ENCODE measurements at places on chromosomes 5 and 9.

DNA sequence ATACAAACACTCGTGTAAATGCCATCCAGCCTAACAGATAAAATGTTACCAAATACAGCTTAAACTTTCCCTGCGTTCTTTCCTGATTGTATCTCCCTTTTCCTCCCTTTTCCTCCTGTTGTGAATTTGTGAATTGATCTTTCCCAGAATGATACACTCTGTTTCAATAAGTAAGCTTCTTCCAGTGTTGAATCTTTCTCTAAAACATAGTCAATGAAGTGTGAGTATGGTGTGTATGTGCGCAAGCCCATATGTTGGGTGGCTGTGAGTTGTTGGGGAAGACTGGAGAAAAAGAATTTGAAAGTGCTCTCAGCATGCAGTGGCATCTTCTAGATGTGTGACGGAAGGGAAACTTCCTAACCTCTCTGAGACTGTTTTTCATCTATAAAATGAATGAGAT lies 143.1 kb upstream of the KLF4 start:
- no peak for DNase-seq

DNA sequence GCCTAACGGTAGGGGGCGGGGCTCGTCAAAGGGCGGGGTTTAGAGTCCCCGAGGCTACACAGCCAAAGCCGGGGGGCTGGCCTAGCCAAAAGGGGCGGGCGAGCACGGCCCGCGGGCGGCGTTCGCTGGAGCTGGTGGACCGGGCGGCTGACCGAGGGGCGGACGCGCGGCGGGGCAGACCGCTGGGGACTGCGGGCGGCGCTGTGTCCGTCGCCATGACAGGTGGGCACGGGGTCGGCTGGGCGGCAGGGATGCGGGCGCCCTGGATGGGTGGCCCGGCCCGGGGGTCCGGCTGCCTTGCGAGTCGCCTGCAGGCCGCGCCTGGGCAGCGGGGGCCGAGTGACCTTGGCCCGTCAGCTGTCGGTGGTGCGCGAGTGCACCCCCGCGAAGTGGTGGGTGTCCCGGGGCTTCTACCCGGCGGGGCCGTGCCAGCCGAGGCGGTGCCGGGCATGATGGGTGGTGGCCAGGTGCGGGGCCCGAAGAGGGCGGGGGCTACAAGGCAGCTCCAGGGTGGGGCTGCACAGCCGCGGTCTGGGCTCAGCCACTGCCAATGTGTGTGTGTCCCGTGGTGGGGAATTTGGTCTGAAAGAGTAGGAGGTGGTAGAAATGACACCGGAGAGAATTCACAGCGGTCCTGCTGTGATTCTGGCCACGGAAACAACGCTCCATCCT lies at the start of gene CARD19:
TSS of gene CARD19 (plus strand) at position 87 of the 672 bp plus-strand sequence. CDS start at position 216, 129 bp downstream.
- no peak for DNase-seq

- DNase-seq, result no peak
Observed at GRCh38 chr5:145937432-145938250, 1.3 kb downstream of the SH3RF2 start.

- no peak for DNase-seq
Observed at GRCh38 chr9:5850724-5851122, 17.8 kb upstream of the ERMP1 start.

DNA sequence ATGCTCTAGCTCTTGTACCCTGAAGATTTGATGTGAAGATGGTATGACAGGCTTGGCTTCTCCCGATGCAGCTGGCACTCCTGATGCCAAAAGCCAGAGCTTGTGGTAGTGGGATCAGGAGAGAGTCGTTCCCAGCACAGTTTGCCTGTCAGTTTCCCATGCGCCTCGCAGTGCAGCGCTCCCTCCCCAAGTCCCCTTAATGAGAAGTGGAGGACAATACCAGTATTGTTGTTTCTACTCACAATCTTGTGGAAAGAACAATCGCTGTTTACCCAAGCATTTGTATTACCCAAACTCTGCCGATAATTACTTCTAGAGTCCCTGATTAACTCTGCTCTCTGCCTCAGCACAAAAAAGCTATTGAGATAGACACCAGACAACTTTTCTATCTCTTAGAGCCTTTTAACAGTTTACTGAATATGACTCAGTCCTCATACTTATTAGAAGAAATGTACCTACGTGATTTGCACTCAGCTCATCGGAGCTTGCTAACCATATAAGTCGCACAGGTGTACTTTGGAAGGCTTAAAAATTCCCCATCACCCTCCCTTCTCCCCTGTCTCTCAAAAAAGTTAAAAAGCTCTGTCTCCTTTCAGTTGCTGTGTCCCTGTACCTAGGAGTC lies 283.2 kb upstream of the TMEM161B start:
- no peak for DNase-seq

GRCh38 chr5:91114658-91115057 lies 268.5 kb downstream of the ARRDC3 start:
- no peak for DNase-seq

DNA sequence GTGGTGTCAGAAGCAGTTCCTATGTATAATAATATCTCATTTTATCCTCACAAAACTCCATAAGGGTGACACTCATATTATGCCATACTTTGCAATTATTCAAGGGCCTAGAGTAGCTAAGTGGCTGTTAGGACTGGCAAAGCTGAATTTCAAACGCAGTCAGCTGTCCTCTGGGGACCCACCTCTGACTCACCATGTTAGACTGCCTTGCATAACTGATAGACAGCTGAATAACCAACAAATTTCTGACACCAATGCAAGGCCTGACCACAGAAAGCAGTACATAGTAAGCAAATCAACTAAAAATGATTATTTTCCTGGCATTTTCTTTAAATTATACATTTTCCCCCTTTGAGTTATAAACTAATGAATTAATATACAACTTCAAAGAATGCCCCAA lies 251.6 kb upstream of the PTGER4 start:
- no peak for DNase-seq

DNA sequence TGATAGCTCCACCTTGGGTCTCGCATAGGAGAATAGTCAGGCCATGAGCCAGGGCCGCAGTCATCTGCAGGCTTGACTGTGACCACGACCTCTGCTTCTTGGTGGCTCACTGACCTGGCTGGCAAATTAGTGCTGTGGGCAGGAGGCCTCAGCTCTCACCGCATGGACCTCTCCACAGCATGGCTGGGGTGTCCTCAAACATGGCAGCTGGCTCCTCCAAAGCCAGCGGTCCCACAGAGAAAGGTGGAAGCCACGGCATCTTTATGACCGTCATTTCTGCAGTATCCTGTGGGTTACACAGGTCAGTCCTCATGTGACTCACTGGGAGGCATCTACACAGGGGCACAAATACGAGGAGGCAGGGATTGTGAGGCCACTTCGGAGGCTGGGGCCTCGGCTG lies 43.2 kb upstream of the SAP30L start:
- DNase-seq, result no peak

DNA sequence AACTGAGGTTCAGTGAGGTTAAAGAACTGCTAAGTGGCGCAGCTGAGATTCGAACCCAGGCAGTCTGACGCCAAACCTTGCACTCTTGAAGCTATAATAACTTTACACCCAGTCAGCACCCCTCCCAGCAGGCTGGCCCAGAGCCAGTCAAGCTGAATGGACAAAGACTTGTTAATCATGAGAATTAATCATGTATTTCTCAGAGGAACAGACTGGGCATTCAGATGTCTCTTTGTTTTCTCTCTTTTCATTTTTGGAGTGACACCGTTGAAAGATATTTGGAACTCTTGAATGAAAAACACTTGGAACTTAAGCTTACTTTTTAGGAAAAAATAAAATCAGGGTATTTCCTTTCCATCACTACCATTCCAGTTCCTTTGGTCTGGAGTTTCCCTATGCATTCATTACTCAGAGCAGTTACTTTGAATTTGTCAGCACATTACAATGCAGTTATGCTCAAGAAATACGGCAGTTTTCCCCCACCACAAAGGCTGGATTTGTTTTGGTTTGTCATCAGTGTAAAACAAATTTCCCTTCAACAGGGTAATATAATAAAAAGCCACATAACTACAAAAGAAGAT lies 22.6 kb upstream of the MAMDC2 start:
- no peak for DNase-seq

- DNase-seq, result no peak
Observed at GRCh38 chr5:34626036-34626435, 30.1 kb upstream of the RAI14 start.

GRCh38 chr5:166427211-166427610 lies 1864.2 kb upstream of the WWC1 start:
- no peak for DNase-seq

GRCh38 chr9:126975327-126976220 lies 61.0 kb downstream of the RALGPS1 start:
- DNase-seq, result no peak

- DNase-seq, result no peak
Observed at GRCh38 chr5:114438471-114438870, 76.6 kb downstream of the KCNN2 start.

GRCh38 chr9:114088571-114089170 lies 10.4 kb downstream of the KIF12 start:
- no peak for DNase-seq

- DNase-seq, result no peak
Observed at GRCh38 chr5:143880178-143880577, 68.2 kb downstream of the HMHB1 start.

DNA sequence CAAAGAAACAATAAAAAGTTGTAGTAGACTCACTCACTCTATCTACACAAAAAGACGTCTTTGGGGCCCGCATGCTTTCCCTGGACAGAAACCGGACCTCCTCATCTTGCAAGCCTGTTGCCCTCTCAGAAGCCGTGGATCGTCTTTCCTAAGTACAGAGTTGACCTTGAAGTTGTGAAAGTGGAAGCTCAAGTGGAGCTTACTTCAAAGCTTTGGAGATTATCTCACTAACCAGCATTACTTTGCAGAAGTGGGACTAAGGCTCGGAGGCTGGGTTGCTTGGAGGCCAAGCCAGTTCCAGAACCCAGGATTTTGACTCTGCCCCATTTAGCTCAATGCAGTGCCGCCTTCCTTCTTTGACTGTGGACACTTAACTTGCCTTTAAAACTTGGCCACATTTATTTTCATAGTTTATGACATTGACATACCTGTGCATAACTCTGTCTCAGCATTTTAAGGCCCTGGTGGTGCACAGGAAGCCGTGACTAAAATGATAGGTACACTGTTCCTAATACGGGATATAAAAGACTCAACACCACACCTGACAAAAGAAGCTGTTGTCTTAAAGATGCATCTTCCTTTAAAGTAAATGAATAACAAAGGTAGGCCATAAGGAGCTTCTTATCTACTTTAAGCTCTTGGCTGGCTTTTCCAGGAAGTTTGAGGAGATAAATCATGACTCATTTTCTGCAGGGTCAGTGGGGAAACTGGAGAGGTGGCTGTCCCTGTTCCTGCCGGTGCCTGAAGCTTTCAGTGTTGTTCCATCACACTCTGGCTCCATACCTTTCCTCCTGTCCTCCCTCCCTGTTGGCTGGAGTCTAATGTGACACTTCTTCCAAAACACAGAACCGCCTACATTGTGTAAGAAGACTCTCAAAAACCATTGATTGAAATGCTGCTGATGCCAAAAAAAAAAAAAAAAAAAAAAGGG lies 10.7 kb downstream of the SLC25A25 start:
- DNase-seq, result no peak

- DNase-seq, result no peak
Observed at GRCh38 chr9:80410106-80410505, 838.3 kb downstream of the TLE4 start.

GRCh38 chr9:36402536-36402935 lies 2.5 kb upstream of the RNF38 start:
- DNase-seq, result no peak

GRCh38 chr5:58934629-58935097 lies 351.8 kb downstream of the RAB3C start:
- no peak for DNase-seq

- DNase-seq, result no peak
Observed at GRCh38 chr5:6899221-6899620, 186.0 kb downstream of the TENT4A start.

GRCh38 chr5:149999359-149999758 lies 1.1 kb downstream of the TIGD6 start:
- no peak for DNase-seq

DNA sequence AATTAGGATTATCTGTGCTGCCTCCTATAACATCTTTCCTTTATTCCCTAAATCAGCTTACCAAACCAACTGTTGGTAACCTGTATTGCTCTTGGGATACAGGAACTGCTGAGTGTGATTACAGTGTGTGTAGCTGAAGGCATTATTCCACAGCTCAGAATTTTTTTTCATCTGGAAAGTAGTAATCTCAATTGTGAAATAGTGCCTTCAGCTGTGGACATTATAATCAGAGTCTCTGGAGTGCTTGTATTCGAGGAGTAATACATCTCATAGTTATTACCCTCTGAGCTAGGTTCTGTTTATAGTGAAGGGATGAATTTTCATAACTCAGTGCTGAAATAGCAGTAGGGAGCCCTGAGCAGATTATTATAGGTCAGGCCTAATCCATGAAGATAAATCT lies 199.5 kb downstream of the MAST4 start:
- no peak for DNase-seq

GRCh38 chr5:158966716-158967115 lies 133.0 kb downstream of the EBF1 start:
- DNase-seq, result no peak

DNA sequence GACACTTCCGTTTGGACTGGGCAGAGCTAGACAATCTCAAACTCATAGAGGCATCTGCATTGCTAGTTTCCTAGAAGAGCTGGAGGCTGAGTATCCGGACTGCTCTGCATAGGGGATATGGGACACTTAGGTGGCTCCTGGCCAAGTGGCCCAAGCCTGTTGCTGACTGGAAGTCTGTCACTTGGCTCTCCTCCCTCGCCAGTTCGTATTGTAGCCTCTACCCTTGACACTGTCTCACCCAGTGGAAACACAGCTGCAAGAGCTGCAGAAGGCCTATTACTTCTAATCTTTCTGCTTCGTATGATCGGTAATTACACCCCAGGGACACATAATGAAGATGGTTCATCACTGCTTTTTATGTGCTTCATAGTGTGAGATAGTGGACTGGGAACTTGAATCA lies 34.7 kb downstream of the ITGA1 start:
- DNase-seq, result no peak

DNA sequence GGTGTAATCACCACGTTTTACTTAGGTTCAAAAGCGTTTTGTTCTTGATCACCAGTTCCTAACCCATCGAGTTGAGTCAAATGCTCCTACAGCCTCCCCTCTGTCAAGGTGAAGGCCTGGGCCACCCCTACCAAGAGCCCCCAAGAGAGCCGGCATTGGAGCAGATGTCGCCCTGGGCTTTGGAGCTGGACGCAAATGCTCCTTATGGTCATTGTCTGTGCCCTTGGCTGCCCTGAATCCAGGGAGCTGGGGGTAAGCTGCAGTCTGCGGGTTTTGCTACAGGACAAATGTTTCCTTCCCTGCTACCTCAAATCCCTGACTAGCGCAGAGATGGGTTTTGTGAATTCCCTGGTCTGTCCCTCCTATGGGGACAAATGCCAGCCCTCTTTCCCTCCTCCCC lies 4.9 kb downstream of the RNF183 start:
- no peak for DNase-seq

GRCh38 chr9:106502930-106503329 lies 360.0 kb upstream of the ZNF462 start:
- no peak for DNase-seq
